ENCODE measurements at places on chromosomes 7 and 10.

GRCh38 chr10:6065835-6066234 is 3.7 kb upstream of the IL2RA start:
- DNase-seq = peak; percentile 17

DNA sequence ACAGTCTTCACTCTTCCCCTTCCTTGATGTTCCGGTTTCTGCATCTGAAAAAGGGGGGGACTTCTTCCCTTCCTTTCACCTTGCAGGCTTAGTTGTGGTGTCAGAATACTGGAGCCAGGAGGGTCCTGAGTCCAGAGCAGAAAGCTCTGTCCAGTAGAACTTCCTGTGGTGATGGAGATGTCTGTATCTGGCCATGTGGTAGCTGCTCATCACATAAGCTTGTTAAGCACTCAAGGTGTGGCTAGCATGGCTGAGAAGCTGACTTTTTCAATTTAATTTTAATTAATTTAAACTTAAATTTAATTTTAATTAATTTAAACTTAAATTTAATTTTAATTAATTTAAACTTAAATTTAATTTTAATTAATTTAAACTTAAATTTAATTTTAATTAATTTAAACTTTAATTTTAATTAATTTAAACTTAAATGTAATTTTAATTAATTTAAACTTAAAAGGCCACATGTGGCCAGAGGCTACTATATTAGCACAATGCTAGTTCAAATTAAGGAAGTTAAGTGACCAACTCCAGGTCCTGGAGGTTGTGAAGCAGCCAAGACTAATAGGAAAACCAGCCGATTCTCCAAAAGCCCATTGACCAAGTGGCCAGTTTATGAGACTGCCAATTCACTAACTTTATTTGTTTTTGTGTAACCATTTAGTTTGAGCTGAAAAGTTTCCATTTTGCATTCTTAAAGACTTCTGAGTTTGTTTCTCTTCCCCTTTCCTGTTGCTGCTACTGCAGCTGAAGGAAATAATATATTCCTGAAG is 16.3 kb downstream of the MSRB2 start:
- no peak for DNase-seq

DNA sequence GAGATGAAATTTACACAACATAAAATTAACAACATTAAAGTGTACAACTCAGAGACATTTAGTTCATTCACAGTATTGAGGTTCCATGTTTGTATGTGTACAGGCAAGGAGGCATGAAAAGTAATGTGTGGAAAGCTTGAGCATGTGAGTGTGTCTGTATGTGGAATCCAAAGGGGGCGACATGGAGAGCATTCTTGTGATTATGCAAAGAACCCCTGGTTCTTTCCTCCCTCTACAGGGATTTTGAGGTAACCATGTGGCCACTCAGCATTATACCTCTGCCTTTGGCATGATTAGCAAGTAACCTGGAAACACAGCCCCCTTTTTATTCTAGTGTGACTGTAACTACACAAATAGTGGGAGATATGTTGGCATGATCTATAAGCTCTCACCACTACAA is 21.0 kb downstream of the OR2F1 start:
- DNase-seq = no peak

DNA sequence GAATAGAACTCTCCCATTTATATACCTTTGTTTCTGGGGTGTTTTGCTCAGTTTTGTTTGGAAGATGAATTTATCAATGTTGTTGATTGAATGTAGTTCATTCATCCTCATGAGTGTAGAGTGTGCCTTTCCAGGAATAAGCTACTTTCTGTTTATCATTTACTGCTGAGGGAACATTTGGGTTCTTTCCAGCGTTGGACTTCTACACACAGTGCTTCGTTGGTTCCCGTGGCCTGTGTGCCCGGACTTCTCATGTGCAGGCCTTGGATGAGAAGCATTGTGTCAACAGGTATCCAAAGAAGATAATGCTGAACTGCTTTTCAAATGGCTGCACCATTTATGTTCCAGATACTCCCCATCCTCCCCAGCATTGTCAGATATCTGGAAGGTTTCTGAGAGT is 107.6 kb upstream of the TNS3 start:
- no peak for DNase-seq

GRCh38 chr10:7436490-7437100 is 25.8 kb upstream of the SFMBT2 start:
- no peak for DNase-seq

DNA sequence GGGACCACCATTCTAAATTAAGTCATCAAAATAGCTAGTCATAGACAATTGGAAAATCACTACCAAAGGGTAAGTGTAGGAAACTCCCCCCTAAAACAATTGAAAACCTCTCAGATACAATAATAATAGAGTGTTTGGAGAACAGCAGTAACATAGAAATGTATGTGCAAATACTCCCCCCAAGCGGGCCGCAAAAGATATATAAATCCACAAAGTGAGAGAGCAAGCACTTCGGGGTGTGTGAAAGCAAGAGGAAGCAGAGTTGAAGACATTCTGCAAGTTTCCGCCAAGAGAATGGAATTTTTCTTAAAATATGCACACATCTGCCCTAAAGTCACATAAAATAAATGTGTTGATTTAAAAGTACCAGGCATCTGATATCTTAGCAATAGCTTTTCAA is 33.3 kb downstream of the CHCHD3 start:
- DNase-seq = no peak

- DNase-seq = no peak
Observed at GRCh38 chr10:26739071-26739631, 41.6 kb downstream of the PDSS1 start.

- peak; percentile 44 for DNase-seq
Observed at GRCh38 chr10:30493609-30494530, 59.9 kb downstream of the MAP3K8 start.

All from GM03348 (cell line).